ENCODE measurements at places on chromosomes 16 and 17.

DNA sequence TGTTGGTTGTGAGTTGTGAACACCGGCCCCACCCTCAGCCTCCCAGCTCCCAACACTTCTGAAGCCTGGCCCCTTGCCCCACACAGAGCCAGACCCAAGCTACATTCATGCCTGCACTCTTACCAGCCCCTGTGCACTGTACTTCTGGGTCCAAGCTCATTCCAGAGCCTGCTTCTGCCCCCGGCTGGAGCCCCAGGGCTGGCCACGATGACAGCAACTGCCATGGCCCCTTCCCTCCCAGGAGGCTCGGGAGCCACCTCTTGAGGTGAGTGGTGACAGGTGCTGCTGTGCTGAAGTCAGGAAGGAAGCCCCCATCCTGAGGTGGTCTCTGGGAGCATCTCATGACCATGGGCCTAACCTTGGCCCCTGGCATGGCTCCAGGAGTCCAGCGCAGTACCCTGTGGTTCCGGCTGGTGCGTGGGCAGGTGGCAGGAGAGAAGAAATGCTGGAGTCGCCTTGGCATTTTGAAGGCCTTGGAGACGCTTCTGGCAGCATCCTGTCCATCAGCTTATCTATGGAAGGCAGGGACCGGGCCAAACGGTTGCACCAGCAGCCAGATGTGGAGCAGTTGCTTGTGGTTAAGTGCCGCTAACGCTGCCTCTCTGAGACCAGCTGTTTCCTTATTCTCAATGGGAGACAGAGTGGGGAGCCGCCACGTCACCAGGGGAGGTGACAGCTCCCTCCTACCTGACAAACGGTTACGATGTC lies 3.9 kb upstream of the CDT1 start:
- no peak for DNase-seq

DNA sequence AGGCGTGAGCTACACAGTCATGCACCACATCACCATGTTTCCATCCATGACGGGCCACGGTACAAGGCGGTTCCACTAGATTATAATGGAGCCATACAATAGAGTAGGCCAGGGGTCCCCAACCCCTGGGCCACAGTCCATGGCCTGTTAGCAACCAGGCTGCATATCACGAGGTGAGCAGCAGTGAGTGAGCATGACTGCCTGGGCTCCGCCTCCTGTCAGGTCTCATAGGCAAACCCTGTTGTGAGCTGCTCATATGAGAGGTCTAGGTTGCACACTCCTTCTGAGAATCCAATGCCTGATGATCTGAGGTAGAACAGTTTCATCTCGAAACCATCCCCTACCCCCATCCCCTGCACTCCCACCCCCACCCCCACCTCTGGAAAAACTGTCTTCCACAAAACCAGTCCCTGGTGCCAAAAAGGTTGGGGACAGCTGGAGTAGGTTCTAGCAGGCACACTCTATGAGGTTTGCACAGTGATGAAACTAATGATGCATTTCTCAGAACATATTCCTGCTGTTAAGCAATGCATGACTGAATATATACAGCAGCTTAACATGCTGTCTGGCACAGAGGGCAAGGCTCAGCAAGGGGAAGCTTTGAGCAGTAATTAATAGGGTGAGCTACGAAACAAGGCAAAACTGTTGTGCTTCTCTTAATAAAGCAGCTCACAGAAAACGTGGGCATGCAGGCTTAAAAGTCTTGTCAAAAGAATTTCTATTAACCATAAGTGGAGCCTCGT lies 108.0 kb downstream of the VPS53 start:
- DNase-seq: no peak

GRCh38 chr17:44219616-44220212 lies at the start of gene UBTF:
Gene UBTF, minus strand, starts transcription at chr17:44219675. Its CDS starts 1,446 bp downstream, at chr17:44218229.
- peak; percentile 59 for DNase-seq

- no peak for DNase-seq
Observed at GRCh38 chr16:46717692-46718091, 28.2 kb downstream of the ORC6 start.

- no peak for DNase-seq
Observed at GRCh38 chr16:49048557-49048956, 233.1 kb downstream of the CBLN1 start.

GRCh38 chr17:42989726-42990652 lies 8.2 kb upstream of the RPL27 start:
- DNase-seq: no peak

- DNase-seq: no peak
Observed at GRCh38 chr17:6508519-6509030, 47.8 kb downstream of the PITPNM3 start.

DNA sequence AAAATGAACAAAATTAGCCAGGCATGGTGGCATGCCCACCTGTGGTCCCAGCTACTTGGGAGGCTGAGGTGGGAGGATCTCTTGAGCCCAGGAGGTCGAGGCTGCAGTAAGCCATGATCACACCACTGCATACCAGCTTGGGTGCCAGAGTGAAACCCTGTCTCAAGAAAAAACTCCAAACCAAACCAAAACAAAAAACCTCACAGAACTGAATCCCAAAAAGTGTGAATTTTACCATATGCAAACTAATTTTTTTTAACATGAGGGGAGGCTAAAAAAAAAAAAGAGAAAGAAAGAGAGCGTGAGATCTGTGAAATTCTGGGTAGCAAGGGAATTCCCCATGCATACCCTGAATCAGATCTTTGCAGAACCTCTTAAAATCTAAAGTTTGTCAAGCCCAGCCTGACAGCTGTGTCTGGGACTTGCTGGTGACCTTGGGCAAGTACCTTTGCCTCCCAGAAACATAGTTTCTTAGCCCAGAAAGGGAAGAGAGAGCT lies 17.1 kb upstream of the CDH1 start:
- DNase-seq: no peak

GRCh38 chr16:28975158-28975599 lies 601 bp downstream of the SPNS1 start:
- no peak for DNase-seq

DNA sequence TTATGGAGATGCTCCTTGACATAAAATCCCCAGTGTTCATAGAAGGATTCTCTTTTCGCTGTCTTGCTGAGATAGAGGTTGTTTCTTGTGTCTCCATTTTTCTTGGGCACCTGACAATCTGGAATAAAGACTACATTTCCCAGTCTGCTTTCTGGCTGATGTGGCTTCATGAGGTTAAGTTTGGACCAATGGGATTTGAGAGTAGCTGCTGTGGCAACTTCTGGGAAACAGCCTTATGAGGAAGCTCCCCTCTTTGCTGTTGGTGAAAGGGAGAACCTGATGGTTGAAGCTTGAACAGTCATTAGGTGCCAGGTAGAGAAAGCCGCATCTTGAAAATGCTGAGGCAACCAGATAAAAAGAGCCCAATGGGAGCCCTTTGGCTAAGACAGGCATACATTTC lies 24.4 kb downstream of the HS3ST4 start:
- no peak for DNase-seq

DNA sequence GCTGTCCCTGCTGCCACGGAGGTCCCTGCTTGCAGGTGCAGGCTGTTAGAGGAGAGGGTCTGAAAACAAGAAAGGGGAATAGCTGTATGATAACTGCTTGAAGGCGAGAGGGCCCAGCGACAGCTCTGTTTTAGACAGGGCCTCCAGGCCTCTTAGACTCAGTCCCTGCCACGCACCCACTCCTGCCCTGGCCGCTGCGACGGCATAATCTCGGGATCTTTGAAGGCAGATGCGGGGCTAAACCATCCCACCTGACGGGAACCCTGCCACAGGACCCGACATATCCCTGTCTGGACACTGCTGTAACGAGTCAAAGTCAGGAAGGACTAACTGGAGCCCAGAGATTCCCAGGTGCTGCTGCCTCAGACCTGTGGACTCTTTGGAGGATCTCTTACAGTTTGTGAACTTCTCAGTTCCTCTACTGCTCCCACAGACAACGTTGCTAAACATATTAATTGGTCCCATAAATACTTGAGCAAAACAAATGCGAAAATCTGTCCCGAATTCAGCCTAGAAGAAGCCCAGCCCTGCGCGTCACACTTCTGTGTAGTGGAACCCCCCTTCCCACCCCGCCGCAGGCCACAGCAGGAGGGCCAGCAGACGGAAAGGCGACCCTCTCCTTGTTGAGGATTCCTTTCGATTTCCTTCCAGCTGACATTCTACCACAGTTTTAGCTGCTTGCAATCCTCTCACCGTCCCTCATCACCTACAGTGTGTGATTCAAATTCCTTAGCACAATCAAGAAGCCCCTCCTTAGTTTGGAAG lies 998 bp upstream of the TMEM11 start:
- DNase-seq: no peak

- DNase-seq: peak; percentile 12
Observed at GRCh38 chr17:58156839-58157803, 8.9 kb downstream of the OR4D1 start.

- no peak for DNase-seq
Observed at GRCh38 chr17:55931446-55931845, 180.6 kb downstream of the PCTP start.

GRCh38 chr17:68029512-68030215 lies 5.9 kb upstream of the KPNA2 start:
- DNase-seq: no peak

GRCh38 chr16:89194340-89195311 lies 5.7 kb downstream of the SLC22A31 start:
- DNase-seq: no peak

DNA sequence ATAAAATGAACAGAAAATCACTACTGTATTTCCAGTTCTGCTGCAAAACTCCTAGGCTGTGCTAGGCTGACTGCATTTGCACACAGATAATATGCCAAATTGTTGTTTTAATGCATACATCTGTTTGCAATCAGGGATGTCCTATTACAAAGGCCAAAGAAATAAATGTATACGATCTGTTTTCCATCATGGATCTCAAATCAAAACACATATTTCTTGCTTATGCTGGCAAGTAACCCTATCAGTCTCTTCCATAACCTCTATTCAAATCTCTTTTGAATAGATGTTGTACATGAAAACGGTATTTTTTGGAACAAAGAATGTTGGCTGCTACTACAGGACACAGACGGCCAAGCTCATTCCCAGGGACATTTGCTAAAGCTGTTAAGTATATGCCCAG lies 56.6 kb downstream of the DUSP14 start:
- DNase-seq: no peak

DNA sequence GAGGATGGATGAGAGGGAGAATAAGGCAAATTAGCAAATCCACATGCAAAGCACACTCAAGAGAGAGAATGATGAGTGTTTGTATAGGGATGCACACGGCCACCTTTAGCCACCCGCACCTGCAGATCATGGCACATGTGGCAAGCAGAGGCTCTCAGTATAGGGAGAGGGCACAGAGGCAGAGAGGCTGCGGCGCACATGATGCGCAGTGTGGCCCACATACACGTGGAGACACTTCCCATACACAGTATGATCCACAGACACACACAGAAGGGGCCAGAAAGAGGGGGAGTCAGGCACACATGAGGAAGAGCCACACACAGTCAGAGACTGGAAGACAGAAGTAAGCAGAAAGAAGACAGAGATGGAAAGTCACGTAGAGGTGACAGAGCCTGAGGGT lies 6.5 kb upstream of the CHD3 start:
- DNase-seq: no peak

DNA sequence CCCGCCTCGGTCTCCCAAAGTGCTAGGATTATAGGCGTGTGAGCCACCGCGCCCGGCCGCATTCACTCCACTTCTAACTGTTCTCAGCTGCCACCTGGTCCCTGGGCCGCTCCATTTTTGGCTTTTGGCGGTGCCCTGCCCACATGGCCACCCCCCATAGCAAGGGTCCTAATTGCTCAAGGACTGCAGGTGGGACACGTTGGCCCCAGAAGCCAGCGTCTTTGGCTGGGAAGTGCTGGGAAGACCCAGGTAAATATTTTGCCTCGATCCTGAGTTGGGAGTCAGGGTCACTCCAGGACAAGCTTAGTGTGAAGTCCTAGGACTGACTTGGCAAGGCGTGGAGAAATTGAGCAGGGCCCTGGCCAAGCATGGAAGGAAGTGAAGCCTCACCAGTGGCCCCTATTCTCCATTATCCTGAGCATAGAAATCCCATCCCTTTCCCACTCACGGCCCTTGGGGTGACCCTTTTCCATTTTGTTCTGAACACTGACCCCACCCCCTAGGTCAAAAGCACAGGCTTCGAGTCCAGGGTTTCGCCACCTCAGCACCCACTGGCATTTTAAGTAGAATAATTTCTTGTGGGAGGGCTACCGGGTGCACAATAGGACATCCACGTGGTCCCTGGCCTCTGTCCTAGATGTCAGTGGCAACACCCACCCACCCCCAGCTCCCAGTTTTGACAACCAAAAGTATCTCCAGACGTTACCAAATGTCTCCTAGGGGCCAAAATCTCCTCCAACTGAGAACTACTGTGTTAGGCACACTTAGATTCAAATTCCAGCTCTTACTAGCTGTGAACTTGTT lies 5.9 kb upstream of the WDR81 start:
- DNase-seq: no peak
